ENCODE measurements at places on chromosomes 7 and 10. TPM values are rescaled to one million over a fixed set of nuclear protein-coding genes. Genes with fewer than 3 reads are reported as not detected.

IFIT3 gene
- 11.2 TPM for polyA plus RNA-seq

TAS2R5 gene
- 0.87 TPM for polyA plus RNA-seq

GRCh38 chr7:94041529-94041928 lies 37.4 kb upstream of the BET1 start:
- DNase-seq = no peak

DNA sequence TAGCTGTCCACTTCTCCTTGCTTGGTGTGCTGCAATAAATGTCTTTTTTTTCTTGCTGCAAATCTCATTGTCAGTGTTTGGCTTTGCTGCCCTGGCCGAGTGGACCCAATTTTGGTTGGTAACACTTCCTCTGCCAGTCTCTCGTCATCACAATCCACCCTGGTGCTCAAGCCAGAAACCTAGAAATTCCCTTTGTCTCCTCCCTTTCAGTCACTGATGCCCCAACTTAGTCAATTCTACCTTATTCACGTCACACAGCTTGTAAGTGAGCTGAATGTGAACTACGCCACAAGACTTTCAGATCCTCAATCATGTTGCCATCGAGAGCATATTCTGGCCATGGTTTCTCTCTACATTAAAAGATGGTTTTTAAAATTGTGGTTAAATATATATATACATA lies 13.0 kb upstream of the FRA10AC1 start:
- no peak for DNase-seq

- no peak for DNase-seq
Observed at GRCh38 chr10:122264931-122265330, 6.2 kb upstream of the BTBD16 start.

- DNase-seq = no peak
Observed at GRCh38 chr10:51459476-51459875, 239.9 kb downstream of the CSTF2T start.

GRCh38 chr7:130361681-130362080 lies 17.1 kb downstream of the CPA5 start:
- DNase-seq = no peak

All from urinary bladder (tissue), 4 donors.